ENCODE measurements at places on chromosomes 3 and 15.
A peak's percentile ranks its signal among the peaks of the same experiment; 100 is the strongest.

DNA sequence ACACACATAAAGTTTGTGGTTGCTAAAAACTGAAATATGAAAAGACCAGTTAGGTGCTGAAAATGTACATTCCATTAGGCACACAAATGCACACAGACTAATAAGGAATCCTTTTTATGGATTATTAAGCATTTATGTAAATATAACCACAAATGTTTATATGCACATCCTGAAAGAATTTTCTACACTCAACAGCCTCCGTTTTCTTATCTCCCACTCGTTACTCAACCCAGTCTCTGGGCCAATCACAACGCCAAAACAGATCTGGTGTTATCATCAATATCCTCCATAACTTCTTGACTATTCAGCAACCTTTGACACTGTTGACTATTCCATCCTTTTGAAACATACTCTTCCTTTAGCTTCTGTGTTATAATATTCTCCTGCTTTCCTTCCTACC, 136.4 kb downstream of the ATP8B4 start:
- DNase-seq: no peak

GRCh38 chr15:63974021-63974420, 72.3 kb downstream of the DAPK2 start:
- DNase-seq: no peak

GRCh38 chr15:51992953-51993352, 21.4 kb upstream of the LEO1 start:
- DNase-seq: no peak

- no peak for DNase-seq
Measured at GRCh38 chr3:42708611-42709151, 6.1 kb upstream of the HHATL start.

DNA sequence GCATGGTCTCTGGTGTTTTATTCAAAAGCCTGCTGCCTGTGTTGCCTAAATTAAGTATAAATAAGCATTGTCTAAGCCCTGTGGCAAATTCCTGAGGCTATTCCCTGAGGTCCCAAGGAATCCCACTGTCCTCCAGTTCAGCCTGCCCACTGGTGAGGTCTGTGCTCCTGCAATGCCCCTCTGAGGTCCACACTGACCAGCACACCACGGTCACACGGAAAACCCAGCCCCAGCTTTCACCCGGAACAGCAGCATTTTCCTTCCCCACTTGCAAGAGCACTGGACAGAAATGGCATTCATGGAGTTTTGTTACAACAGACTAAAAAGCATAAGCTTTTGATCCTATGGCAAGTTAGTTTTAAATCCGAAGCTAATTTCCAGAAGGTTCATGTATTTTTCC, 234.0 kb downstream of the KLF13 start:
- no peak for DNase-seq

DNA sequence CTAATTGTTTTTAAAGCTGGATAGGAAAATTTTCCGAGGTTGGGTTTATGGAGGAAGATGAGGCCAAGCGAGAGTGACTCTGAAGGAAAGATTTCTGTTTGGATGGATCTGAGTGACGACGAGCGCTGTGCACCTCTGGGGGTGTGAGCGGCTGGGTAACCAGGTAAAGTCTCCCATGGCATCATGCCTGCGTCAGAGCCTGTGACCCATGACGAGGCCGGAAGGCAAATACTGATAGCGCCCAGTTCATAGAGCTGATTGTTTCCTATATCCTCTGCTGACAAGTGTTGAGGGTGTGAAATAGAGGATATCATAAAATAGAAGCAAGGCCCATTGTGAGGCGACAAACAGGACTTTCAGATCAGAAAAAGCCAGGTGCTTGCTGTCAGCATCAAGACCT, 33.7 kb upstream of the MAGEF1 start:
- no peak for DNase-seq

DNA sequence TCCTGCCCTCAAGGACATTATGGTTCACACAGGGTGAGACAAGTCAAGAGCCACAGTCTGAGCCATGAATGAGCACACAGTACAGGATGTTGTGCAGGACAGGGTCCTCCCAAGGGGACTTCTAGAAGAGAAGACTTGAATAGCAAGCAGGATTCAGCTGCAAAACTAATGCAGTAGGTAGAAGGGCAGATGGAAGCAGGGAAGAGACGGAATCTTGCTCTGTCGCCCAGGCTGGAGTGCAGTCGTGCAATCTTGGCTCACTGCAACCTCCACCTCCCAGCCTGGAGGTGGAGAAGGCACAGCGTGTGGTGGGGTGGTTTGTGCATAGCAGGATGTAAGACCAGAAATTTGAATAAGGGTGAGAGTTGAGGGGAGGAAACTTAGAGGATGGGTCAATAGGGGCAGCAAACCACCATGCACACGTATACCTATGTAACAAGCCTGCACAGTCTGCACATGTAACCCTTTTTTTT, 8.0 kb downstream of the BCL2L10 start:
- no peak for DNase-seq

DNA sequence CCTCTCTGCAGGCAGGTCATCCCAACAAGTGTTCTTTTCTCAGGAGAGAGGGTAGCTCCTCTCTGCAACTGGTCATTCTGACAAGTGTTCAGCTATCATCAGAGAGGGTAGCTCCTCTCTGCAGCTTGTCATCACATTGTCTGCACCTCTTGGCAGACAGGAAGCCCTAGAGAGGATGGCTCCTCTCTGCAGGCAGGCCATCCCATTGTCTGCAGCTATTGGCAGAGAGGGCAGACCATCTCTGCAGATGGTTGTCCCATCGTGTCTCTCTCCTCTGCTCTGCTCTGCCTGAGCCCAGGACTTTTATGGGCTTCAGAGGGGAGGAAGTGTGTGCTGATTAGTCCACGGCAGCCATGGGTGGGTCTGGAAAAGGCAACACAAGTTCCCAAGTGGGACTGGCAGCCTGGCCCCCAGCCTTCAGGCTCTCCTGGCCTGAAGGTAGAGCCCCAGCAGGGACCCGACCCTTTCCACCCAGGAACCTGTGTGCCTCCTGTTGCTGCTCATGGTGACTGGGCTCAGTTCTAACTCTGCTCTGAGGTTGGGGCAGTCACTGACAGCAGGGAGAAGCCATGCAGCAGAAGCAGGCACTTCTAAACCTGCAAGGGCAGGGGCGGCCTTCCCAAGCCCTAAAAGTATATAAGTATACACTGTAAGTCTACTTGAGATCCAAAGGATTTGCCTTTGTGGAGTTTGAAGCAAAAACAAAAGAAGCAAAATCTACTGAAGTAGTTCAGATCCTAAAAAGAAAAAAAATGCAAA, 637.9 kb downstream of the PLOD2 start:
- DNase-seq: no peak

DNA sequence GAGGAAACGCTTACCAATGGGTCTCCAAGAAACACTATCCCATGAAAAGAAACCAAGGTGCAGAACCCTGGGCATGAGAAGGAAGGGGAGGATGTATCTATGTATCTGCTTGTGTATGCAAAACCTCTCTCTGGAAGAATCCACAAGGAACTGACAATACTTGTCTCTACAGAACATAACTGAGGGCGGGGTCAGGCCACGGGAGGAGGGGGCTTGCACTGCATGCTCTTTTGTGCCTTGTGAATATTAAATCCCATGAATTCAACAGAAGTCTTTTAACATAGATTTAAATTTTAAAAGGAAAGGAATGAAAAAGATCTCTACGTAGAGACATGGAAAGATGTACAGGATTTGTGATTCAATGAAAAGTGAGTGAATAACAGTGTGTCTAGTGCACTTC, 57.8 kb downstream of the RPN1 start:
- no peak for DNase-seq

GRCh38 chr3:47433796-47434195, 41.9 kb downstream of the SCAP start:
- no peak for DNase-seq

- DNase-seq: peak; percentile 50
Measured at GRCh38 chr15:98164571-98164970, 204.1 kb downstream of the ARRDC4 start.

DNA sequence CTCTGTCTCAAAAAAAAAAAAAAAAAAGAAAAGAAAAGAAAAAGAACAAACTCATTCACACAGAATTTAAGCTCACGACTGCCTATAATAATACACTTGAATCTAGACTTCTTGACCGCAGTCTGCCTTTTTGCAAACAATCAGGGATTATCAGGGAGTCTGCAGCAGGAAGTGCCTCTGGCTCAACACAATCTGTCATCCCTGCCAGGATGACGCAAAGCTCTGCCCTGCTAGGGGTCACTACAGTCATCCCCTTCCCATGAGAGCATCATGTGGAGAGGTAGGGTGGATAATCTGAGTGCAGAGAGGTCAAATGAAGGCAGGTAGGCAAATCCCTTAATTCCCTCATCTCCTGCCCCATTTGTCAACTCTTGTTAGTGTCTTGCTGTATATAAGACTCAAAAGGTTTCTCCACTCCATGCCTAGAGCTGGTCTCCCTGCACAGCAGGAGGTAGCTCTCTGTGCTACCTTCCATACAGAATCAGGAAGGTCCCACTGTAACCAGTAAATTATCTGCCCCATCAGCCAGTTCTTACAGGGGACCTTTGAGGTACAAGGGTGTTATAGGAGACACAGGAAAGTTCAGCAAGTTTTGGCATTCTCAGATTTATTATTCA, 4.2 kb downstream of the UBAP1L start:
- DNase-seq: no peak

- DNase-seq: no peak
Measured at GRCh38 chr3:177290633-177291032, 93.4 kb upstream of the TBL1XR1 start.

GRCh38 chr3:141403576-141403975, 35.3 kb downstream of the ZBTB38 start:
- no peak for DNase-seq

DNA sequence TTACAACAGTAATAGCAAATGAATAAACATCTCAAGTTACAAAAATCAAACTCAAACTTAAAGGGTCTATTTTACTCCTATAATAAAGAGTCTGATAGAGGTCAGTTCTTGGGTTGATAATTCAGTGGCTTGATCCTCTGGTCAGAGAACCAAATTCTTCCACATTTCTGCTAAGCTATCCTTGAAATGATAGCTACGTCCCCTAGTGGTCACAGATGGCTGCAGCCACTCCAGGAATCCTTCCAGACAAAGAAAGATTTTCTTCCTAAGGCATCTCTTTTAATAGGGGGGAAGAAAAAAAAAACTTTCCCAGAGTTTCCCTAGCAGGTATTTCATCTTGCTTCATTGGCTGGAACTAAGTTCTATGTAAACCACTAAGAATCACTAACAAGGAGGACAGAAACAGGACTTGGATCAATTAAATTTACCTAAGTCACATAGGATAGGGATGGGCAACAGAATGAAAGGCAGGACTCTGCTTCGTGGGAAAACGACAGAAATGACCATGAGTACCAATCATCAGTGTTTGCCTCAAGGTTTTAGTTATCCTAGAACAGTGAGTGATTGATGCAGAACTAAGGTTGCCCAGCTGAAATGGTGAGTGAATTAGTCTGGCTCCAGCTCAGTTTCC, 160.7 kb downstream of the STAC start:
- DNase-seq: peak; percentile 50

DNA sequence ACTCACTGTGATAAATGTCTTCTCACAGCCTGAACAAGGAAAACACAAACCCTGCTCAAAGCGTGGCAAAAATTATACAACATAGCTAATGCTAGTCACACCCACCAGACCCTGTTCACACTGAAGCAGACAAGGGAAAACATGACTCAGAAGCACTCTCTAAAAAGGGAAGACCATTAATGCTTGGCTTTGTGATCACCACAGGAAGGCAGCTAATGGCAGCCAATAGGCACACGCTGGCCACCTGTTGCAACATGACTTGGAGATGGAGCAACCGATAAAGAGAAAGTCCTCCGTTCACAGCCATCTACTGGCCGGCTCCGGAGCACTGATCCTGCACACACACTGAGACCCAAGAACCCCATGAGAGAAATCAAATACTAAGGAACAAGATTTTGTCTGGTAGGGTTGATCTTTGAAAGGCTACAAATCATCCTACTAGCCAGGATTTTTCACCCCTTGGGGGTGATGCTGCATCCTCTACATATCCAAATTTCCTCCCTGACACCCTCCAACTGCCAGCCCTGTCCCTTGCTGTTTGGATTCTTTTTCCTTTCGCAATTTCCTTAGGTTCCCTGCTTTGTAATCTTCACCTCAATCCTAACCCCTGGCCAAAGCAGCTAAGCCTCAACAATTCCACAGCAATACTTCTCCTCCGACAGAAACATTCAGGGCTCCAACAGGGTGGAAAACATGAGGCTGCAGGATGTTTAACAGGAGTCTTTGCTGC, 3.2 kb downstream of the ZXDC start:
- peak; percentile 97 for DNase-seq

GRCh38 chr3:72189339-72189738, 404.4 kb upstream of the PROK2 start:
- DNase-seq: no peak

GRCh38 chr3:178189854-178190253, 346.4 kb upstream of the KCNMB2 start:
- DNase-seq: no peak

- DNase-seq: no peak
Measured at GRCh38 chr15:58398071-58398470, 33.7 kb upstream of the LIPC start.

DNA sequence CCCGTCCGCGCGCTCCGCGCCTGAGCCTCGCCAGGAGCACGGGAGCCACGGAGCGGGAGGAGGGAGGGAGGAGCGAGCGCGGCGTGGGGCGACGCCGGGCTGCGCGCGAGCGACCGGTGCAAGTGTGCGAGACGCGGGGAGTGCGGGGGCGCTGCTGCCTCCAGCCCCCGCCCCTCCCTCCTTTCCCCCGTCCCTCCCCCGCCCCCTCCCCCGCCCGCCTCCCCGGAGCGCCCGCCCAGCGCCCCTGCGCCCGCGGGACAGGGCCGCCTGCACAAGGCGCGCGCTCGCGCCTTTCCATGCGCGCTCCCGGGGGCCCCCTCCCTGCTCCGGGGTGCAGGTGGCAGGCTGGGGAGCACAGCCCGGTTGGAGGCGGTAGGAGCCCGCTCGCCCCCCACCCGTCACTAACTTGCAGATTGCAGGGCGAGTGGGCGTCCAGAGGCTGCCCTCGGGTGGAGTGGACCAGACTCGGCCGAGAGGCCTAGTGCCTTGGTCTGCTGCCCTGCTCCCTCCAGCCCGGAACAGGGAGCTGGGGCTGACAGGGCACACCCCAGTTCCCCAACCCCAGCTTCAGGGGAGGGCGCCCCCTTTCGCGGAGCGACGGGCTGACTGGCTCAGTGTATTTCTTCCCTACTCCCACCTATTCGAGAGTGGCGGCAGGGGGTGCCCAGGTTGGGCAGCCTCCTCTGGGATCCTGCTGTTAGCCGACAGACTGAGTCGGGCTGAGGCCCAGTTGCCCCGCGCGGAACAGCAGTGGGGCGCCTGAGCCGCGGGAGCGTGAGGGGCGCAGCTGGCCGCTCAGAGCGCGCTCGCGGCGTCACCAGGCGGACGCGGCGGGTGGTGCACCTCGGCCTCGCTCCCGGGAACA, at the start of gene WNT7A:
TSS of gene WNT7A (minus strand) at position 126 of the 865 bp plus-strand sequence. CDS start 255 bp downstream, outside the sequence.
- DNase-seq: no peak

- no peak for DNase-seq
Measured at GRCh38 chr3:53887446-53887845, 4.2 kb downstream of the SELENOK start.

- peak; percentile 23 for DNase-seq
Measured at GRCh38 chr3:197791892-197792647, 1.0 kb downstream of the LRCH3 start.

GRCh38 chr3:23762214-23762613, 43.5 kb upstream of the UBE2E1 start:
- DNase-seq: no peak
